ENCODE measurements at places on chromosomes 16 and 17.

GRCh38 chr17:2755891-2756724 lies 6.7 kb upstream of the CCDC92B start:
- DNase-seq: no peak

GRCh38 chr17:68246271-68247028 lies 1.4 kb upstream of the AMZ2 start:
- DNase-seq: no peak

DNA sequence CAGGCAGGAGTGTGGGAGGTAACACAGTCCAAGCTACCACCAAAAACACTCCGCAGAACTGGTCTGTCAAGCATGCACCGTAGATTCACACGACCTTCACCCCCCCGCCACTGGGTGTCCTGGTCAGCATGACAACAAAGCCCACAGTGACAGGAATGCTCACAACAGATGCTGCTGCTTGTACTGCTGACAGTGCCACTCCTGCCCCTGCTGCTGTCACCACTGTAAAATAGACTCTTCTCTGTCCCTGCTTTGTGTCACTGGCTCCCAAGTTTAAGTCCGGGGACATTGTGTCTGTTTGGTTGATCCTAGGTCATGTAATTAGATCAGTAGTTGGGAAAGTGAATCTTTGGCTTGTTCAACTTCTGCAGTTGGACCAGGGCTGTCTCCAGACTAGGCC lies 7.0 kb upstream of the ODF4 start:
- DNase-seq: no peak

DNA sequence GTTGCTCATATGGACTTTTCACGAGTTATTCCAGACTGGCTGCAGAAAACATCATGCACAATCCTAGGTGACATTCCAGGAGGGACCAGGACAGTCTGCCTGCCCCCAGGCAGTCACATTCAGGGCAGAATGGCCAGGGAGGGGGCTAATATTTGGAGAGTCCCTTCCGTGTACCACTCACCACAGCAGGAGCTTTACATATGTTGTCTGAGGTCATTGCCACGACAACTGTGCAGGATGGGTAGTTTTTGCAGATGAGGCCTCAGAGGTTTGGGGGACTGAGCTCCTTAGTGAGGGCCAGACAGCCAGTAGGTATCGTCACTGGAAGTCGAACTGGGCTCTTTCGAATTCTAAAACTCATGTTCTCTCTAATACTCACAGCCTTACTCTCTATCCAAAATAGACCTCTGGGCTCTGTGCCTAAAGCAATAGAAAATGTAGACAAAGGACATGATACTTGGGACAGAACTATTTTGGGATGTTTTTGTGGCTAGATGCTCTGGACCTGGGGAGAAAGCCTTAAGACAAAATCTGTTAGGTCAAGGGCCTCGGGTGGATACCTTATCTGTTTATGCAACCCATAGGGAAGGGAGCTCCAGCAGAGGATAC lies 338.5 kb downstream of the MAF start:
- DNase-seq: no peak

DNA sequence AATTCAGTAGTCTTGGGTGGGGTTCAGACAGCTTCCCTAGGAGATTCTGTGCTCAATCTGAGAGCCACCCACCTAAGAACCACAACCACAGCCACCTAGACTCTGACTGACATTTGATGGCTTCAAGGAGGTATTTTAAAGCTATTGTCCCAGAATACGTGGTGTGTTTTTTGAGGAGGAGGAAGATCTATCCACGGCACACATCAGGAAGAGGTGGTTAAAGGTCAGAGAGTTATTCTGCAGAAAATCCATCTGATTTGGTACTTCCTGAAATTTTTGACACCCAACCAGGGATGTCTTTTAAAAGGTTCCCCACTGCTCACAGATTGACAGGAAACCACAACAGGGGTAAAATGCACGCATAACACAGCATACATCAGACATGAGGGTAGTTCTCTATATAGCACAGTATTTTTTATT lies 25.1 kb downstream of the SMARCE1 start:
- DNase-seq: no peak

- no peak for DNase-seq
Observed at GRCh38 chr16:70751593-70751992, 49.4 kb downstream of the VAC14 start.

GRCh38 chr17:16947470-16947869 lies 24.4 kb downstream of the TNFRSF13B start:
- no peak for DNase-seq

Measured in renal cortical epithelial cell (primary cell).